Daoy (cell line): ENCODE measurements at places on chromosomes 3 and 15. TPM values are rescaled to one million over a fixed set of nuclear protein-coding genes. Genes with fewer than 3 reads are reported as not detected.

The CRTC3 gene
- 7.0 TPM in 2 replicates for total RNA-seq

The CPOX gene
- 53.9 and 58.9 TPM in 2 replicates for total RNA-seq

The BCHE gene
- 1.5 and 1.7 TPM in 2 replicates for total RNA-seq

DNA sequence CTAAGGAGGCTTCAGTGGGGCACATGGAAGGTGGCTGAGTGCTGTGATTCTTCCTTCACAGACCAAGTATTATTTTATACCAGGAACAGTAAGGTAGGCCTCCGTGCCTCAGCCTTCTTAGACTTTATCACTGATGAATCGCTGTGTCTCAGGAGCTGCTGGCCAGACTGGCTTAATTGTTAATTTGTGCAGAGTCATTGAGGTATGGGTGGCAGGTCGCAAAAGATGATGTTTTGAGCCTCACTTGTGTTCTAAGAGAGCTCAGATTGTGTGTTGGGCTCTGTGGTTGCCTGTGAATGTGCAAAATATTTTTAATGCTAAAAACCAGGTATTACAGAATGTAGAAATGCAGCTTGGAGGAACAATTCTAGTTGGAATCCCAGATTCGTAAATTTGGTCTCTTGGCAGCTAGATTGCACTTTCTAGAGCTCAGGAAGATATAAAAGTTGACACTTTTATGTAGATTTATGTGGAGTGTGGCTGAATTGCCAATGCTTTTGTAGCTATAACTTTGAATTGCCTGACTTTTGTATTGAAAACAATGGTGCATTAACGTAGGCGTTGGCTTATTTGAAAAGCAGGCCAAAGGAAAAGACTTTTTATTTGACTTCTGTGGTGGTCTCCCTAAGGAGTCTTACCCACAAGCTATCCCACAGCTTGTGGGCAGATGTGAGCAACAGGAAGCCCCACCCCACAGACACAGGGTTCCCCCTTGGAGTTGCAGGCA, 53.4 kb downstream of the LARS2 start:
- no peak for DNase-seq

DNA sequence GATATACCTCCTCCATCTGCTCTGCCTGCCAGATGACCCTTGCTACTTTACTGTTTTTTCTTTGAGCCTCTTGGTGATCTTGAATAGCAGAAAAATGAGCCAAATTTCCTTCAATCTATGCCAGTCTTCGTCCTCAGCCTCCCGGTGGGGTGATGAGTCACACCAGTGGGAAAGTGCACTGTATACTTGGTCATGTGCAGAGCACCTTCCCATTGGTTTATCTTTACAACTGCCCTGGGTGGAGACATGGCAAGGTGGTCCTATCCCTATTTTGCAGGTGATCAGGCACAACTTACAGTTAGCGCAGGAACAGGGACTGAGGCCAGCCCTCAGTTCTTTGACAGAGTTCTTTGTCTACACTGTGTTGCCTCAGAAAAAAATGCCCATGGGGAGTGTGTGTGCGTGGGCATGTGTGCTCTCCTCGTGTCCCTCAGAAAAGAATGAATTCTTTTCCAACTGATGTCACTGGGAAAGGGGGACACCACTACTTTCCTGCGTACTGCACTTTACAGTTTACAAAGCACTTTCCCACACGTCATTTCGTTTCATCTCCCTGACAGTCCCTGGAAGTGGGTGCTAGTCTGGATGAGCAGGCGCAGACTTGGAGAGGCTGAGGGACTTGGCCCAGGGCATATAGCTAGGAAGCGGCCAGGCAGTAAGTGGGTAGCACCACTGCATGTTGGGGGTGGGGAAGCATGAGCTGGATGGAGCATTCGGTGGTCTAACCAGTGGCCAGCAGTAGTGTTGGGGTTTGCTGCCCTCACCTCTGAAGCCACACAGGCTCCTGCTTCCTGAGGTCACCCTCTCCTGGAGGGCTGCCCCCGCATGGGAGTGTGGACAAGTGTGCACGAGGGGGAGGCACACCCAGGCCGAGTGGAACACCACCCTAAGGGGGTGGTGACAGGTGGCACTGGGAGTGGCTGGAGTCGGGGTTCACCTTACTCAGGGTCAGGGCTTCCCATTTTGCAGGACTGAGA, 24.1 kb downstream of the SMAD3 start:
- DNase-seq, result peak; percentile 83
